ENCODE measurements at places on chromosomes 13 and 19.

DNA sequence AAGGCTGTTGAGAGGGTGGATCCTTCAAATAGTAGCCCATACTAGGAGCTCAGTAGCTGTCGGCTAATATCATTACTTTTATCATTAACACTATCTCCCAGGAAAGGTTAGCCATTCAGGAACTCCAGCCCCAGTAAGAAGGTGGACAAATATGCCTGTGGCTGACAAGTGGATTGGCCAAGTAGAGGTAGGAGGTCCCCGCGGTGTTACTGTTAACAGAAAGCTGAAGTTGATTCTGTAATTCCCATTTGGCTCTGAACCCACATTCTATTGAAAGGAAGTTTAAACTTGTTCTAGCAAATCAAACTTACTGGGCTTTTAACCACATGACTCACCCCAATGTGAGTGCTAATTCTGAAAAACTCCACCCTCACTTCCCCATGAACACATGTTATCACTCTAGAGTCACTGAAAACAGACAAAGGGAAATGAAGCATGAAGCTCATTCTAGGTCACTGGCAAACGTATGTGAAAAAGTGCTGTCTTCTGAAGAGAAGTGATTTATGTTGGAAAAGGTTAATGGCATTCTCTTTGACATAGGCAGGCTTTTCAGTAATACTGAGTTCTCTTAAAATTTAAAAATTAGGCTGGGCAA lies 273.5 kb downstream of the FGF14 start:
- no peak for DNase-seq

- DNase-seq = no peak
Observed at GRCh38 chr19:38060331-38060730, 153.3 kb downstream of the SIPA1L3 start.

DNA sequence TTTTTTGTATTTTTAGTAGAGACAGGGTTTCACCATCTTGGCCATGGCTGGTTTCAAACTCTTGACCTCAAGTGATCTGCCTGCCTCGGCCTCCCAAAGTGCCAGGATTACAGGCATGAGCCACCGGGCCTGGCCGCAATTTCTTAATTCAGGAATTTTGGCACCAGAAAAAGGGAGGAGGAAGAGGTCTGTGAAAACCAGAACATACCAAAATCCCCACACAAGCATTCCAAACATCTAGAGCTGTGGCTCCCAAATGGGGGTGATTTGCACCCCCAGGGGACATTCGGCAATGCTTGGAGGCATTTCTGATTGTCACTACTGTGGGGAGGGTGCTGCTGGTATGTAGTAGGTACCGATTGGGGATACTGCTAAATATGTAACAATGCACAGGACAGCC lies 40.2 kb upstream of the ABCC4 start:
- no peak for DNase-seq

GRCh38 chr19:40214936-40215335 lies 3.2 kb downstream of the TTC9B start:
- DNase-seq = no peak

GRCh38 chr13:36344886-36345437 lies 1.2 kb downstream of the SPART start:
- DNase-seq = no peak

DNA sequence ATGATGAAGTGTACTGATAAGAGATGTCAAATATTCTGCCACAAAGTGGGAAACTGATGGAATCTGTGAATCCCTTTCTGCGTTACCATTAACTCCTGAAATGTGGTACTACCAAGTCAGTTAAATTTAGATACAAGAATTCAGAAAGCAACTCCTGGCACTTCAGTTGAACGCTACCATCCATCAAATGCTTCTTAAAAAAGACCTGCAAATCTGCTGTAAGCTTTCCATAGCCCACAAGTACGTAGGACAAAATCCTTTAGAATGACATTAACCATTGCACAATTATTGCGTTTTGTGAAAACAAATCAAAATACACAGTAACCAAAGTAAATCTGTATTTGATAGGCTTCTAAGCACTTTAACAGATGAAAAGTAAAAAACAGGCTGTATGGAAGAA lies 5.4 kb downstream of the SMAD9 start:
- no peak for DNase-seq

DNA sequence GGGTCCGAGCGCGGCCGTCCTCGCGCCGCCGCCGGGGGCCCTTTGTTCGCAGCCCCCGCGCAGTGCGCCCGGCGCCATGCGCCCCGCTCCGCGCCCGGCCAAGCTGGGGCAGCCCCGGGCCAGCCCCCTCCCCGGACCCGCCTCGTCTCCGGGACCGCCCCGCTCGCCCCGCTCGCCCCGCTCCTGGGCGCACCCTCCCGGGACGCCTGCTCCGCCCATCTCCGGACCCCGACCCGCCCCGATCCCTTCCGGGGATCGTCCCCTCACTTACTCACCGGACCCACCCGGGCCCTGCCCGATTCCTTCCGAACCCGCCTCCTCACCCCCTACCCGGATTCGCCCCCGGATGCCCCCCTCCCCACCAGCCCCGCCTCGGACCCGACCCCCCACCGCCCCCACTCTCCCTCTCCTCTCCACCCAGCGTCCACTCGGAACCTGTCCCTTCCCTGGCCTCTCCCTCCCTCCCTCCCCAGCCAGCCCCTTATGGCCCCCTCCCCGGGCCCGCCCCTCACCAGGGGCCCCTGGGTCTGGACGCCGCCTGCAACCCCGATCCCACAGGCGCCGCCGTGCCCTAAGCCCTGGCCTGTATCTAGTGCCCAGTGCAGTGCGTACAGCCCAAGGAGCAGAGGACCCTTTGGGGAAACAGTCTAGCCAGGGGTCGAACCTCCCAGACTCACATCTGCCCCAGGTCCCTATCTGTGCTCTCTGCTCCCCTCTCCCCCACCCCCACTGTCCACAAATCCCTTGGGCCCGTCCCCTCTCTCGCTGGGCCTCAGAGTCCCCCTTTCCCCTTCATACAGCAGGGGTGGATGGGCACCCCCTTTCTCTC lies at the start of gene CPAMD8:
TSS of gene CPAMD8 (minus strand) at position 105 of the 829 bp plus-strand sequence. CDS start 168 bp downstream, outside the sequence.
- DNase-seq = no peak

- no peak for DNase-seq
Observed at GRCh38 chr13:31594056-31594455, 145.3 kb upstream of the RXFP2 start.

- DNase-seq = no peak
Observed at GRCh38 chr19:46254776-46255175, 25.2 kb downstream of the IGFL1 start.

DNA sequence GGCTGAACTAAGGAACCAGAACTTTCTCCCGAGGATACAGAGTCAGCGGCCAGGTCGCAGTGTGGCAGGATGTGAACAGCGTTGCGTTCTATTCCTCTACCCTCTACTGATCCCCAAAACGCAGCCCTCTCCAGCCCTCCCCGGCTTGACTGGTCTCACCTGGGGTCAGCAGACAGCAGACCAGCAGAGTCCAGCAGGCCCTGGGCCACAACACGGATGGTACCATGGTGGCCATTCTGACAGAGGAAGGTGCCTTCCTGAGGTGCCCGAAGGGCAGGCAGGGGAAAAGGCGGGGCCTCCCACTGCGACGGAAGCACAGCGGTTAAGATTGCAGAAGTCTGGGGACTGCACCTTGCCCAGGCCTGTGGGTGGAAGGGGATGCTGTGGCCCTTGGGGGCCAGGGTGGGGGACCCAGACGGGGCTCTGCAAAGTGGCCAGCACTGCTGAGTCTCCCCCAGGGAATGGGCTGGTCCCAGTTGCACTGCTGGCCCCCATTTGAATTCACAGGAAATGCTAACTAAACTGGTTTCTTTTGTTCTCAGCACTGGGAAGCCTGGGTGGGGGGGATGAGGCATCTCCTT lies at the start of gene ICAM3:
TSS of gene ICAM3 (minus strand) at position 245 of the 581 bp plus-strand sequence. CDS start at position 235, 10 bp downstream.
- DNase-seq = peak; percentile 66

Measured in CD4-positive, alpha-beta T cell treated with Interleukin-4 for 1 hour (primary cell).